ENCODE measurements at places on chromosomes 12 and 14.

DNA sequence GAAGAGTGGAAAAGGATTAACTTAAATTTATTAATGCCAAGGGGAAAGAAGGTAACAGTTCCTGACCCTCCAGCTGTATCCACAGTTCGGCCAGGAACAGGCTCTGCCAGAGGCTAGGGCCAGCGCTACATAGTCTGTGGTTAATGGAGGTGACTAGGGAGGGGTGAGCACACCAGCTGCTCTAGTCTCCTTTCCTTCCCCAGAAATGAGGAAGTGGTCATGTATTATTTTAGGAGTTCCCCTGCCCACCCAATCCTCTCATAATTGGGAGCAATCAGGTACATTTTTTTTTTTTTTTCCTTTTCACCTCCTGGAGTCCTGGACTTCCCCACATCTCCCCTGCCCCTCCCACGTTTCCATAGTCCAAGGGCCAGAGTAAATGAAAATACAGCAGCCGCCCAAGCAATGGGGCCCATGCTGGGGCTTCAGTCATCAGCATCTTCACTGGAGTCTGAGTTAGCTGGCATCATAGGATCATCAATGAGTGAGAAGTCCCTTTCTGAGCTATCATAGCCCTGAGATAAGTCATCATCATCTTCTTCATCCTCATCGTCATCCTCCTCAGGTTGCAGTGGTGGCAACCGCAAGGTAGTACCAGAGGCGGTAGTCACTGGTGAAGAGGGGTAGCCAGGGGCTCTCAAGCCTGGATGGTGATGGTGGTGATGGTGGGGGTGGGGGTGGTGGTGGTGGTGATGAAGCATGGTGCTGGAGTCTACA is 1.5 kb upstream of the SUPT16H start:
- no peak for ATAC-seq

- peak; percentile 30 for ATAC-seq
These were observed 149.2 kb downstream of the NRXN3 start for GRCh38 chr14:78319406-78319805.

- no peak for ATAC-seq
These were observed 35.4 kb downstream of the DMAC2L start for GRCh38 chr14:50347521-50347920.

- ATAC-seq: no peak
These were observed 135.3 kb downstream of the AEBP2 start for GRCh38 chr12:19574601-19575000.

- ATAC-seq: no peak
These were observed 231.2 kb downstream of the PIK3C2G start for GRCh38 chr12:18492372-18493025.

- ATAC-seq: no peak
These were observed 5.6 kb downstream of the CNOT2 start for GRCh38 chr12:70248876-70249275.

- ATAC-seq: peak; percentile 94
These were observed 176.8 kb downstream of the GXYLT1 start for GRCh38 chr12:41967668-41968500.

DNA sequence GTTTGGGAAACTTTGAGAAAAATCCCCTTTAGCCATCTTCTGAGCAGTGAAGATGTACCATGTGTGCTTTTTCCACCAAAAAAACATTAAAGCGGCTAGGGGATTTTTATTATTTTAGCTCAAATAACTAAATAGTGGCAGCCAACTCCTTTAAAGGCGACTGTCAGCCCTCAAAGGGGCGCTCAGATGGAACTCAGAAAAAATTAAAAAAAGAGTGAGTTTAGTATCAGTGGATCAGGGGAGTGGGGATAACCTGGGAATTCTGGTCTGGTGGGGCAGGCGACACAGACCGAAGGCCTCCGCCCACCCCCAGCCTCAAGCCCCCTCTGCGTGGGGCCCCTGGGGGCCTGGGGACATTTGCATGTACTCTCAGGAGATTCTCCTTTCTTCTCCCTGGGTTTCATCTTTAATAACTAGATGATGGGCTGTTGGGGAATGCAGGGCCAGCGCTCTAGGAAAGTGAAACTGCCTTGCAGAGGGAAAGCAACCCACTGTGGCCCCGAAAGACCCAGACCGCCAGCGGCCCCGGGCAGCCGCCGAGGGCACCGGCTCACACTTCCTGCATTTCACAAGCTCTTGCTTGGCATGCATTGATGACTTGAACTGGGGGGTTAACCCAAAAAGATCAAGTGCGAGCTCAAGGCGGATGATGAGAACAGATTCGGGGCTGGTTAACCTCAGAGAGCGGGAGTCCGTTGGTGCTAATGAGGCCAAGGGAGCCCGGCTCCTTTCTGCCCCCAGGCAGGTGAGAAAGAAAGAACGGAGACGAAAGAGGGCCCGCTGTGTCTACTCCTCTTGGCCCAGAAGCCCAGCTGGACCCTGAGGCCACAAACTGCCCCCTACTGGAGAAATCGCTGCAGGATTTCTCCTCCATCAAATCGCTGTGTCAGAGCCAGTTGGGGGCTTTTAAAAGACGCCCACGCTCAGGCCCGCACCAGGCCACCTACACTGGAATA is 7.3 kb upstream of the BATF start:
- ATAC-seq: no peak

GRCh38 chr14:45051180-45051579 is 32.7 kb upstream of the PRPF39 start:
- ATAC-seq: no peak

GRCh38 chr12:90004319-90005074 is 295.9 kb upstream of the ATP2B1 start:
- ATAC-seq: no peak

DNA sequence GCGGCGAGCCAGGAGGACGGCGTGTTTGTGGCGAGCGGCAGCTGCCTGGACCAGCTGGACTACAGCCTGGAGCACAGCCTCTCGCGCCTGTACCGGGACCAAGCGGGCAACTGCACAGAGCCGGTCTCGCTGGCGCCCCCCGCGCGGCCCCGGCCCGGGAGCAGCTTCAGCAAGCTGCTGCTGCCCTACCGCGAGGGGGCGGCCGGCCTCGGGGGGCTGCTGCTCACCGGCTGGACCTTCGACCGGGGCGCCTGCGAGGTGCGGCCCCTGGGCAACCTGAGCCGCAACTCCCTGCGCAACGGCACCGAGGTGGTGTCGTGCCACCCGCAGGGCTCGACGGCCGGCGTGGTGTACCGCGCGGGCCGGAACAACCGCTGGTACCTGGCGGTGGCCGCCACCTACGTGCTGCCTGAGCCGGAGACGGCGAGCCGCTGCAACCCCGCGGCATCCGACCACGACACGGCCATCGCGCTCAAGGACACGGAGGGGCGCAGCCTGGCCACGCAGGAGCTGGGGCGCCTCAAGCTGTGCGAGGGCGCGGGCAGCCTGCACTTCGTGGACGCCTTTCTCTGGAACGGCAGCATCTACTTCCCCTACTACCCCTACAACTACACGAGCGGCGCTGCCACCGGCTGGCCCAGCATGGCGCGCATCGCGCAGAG is 873 bp downstream of the PLXNC1 start:
- peak; percentile 43 for ATAC-seq

DNA sequence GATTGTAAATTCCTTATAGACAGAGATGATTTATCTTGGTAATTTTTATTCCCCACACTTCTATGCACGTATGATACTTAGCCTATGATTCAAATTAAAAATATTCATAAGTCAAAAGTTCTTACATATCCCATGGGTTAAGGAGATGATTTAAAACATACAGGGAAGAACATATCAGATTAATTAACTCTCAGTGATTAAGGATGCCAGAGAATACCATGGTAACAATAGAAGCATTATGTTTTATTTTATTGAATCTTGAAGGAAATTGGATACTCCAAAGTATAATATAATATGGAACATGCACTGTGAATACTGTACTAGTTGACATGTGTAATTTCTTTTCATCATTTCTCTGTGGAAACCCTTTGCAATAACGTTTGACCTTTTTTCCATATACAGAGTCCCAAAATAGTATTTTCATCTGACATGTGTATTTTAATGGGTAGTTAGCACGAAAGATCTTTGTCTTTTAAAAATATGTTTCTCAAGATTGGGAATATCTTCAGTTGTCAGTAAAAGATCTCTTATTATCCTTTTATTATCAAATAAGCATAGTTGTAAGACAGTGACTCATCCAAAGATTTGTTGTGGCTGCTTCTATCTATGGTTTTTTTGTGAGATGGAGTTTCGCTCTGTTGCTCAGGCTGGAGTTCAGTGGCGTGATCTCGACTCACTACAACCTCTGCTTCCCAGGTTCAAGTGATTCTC is 166.7 kb downstream of the RAD51B start:
- no peak for ATAC-seq

- ATAC-seq: peak; percentile 1
These were observed 1.6 kb downstream of the PHLDA1 start for GRCh38 chr12:76029982-76030340.

DNA sequence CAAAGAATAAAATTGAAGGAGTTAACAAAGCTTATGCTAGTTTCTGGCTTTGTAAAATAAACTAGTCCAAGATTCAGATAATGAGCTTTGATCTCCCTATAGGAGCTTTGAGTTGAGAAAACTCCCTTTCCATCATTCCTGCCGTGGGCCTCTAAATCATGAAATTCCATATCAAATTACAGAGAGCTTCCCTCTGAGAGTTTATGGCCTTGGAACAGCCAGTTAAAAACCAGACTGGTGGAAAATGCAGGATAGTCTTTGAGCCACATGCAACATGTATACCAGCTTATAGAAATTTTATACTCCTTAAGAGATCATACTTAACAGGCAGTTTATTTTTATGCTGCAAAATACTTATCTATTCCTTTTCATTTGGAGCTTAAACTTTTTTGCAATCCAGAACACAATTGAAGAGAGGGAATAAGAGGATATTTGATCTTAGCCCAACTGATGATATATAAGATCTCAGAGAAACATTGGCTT is 175.8 kb upstream of the ATP2B1 start:
- ATAC-seq: no peak

DNA sequence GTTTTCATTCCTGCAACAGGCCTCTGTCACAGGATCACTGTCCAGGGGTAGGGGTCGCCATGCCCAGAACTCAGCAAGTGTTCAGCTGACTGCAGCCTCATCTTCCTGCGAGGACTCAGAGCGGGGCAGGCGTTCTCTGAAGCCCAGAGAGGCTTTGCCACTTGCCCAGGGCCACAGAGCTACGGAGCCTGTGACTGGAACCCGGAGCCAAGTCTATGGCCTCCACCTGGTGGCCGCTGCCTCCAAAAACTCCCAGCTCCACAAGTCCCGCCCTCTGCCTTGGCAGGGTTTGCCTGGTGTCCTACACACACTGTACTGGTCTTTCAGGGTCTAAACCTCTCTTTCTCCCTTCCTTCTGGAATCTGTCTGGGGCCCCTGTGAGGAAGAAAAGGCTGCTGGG is 8.7 kb upstream of the PPP1R13B start:
- ATAC-seq: no peak

DNA sequence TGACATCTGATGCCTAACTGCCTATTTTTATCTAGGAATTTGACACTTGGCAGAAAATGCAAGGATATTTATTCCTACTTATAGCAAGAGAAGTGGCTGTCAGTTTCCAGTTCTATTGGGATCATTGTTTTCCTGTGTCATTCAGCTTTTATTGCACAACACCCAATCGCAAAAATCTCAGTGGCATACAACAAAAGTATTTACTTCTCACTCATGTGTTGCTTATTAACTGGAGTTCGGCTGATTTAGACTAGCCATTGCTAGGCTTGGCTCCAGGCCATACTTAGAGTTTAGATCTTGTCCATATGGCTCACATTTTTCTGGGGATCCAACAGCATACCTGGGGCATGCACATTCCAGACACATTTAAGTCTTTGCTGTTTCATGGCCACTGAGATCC is 218.6 kb upstream of the SYT1 start:
- no peak for ATAC-seq

- ATAC-seq: peak; percentile 61
These were observed 68.7 kb downstream of the PLEKHA5 start for GRCh38 chr12:19198272-19198671.

- no peak for ATAC-seq
These were observed 12.4 kb downstream of the EIF2B1 start for GRCh38 chr12:123621101-123621500.

DNA sequence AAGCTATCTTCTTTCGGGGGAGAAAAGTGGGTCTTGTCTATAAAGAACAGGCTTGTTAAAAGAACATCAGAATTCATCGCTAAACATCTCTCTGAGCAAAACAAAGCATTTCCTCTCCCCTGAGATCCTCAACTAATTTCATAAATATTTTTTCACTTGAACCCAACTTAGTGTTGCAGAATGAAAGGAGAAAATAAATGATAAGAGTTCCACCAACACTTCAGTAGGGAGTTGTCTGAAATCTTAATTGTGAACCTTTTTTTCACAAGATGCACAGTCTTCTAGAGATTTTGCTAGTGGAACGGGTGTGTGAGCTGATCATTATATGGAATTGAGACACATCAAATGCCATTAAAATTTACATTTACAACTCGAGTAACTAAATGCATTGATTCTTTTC is 1.3 kb upstream of the DAAM1 start:
- ATAC-seq: no peak

DNA sequence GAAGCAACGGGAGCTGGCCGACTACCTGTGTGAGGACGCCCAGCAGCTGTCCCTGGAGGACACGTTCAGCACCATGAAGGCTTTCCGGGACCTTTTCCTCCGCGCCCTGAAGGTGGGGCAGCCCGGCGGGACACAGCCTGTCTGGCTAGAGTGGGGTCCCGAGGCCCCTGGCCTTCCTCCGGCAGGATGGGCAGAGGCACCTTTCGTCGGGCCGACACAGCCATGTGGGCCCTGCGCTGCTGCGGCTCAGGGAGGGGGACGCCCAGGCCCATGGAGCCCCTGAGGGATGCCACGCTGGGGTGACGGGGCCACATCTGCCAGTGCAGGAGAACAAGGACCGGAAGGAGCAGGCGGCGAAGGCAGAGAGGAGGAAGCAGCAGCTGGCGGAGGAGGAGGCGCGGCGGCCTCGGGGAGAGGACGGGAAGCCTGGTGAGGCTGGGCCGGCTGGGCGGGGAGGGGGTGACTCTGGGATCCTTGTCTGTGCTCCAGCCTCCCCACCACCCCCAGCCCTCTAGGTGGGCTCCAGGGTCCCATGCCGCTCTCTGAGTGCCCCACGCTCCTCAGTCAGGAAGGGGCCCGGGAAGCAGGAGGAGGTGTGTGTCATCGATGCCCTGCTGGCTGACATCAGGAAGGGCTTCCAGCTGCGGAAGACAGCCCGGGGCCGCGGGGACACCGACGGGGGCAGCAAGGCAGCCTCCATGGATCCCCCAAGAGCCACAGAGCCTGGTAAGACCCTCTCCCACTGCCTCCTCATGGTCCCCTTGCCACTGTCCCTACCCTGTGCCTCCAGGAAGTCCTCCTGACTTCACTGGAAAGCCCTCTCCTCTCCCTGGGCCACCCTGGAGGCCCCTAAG is 10.9 kb upstream of the ADSS1 start:
- ATAC-seq: no peak

- ATAC-seq: peak; percentile 86
These were observed 65.3 kb downstream of the IFT43 start for GRCh38 chr14:76050797-76051392.

GRCh38 chr12:51524386-51524901 is 66.6 kb upstream of the SCN8A start:
- no peak for ATAC-seq

- no peak for ATAC-seq
These were observed 291.1 kb downstream of the DIO2 start for GRCh38 chr14:79920180-79920692.

DNA sequence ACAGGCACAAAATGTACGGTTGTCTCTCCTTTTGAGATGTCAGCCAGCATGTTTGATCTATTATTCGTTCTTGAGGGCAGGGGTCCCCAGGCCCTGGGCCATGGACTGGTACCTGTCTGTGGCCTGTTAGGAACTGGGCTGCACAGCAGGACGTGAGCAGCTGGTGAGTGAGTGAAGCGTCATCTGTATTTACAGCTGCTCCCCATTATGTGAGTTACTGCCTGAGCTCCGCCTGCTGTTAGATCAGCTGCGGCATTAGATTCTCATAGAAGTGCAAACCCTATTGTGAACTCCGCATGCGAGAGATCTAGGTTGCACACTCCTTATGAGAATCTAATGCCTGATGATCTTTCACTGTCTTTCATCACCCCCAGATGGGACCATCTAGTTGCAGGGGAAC is 41.4 kb upstream of the SCN8A start:
- no peak for ATAC-seq
